Activated T-helper 1 cell treated with Interleukin-2 at 50 U/mL for 16 hours (primary cell): ENCODE measurements at places on chromosomes 2 and 18.

GRCh38 chr18:57970356-57971095 lies 73.5 kb upstream of the NEDD4L start:
- DNase-seq: no peak

DNA sequence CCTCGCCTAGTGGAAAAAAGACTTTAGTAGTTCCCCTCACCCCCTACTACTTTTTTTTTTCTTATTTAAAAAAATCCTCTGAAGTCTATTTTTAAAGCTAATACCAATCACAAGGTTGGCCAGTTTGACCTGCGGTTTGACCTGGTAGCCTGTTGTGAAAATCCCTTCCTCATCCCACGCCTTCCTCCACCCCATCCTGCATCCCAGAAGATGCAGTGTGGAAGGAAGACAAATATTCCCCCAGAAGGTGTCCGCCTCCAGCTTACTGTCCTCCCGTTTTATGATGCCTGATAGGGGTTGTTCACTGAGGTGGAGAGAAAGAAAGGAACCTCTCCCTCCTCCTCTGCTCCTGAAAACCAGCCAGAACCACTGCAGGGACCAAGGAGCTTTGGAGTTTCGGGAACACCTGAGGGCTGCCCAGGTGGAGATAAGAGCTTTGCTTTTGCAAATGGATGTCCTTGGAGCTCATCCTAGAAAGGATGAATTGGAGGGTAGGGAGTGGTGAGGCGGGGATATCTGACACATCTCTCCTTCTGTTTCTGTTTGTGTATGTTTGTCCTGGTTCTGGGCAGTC lies 909 bp downstream of the ATP6V1C2 start:
- DNase-seq: no peak

DNA sequence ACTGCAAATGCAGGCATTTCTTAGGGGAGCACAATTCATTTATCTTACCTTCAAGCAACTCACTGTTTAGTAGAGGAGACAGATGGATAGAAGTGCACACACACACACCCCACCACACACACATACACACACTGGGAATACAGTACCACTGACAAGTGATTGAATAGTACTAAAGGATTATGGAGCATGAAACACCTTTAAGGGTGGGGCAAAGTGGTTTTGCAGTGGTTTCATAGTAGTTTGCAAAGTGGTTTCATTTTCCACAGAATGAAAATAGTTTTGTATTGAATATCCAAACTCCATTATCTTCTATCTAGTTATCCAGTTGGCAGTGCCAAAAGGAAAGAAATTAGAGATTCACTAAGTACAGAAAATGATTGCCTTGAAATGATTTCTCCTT lies 18.9 kb downstream of the KIF5C start:
- no peak for DNase-seq

DNA sequence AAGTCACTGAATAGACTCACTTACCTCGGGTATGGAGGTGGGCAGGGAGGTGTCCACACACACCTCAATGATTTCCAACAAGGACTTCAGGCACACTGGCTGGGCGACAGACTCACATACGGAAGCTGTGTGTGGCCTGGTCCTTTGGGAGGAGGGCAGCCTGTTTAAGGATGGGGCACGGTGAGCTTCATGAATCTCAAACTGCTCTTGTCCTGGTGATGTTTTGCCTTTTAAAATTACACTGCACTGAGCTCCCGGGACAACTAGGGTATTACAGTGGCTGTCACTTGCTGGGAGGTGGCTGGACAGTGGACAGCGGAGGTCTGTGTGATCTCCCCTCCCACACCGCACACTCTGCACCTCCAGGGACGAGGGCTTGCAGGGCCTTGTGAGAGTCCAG lies 211.6 kb downstream of the SNTG2 start:
- no peak for DNase-seq

- DNase-seq: no peak
Observed at GRCh38 chr2:143700865-143701264, 571.6 kb downstream of the ARHGAP15 start.

GRCh38 chr2:160387558-160388262 lies 105.9 kb downstream of the RBMS1 start:
- DNase-seq: no peak

- no peak for DNase-seq
Observed at GRCh38 chr2:36433311-36434217, 78.0 kb downstream of the CRIM1 start.

GRCh38 chr2:120403676-120404075 lies 57.7 kb downstream of the INHBB start:
- DNase-seq: no peak

DNA sequence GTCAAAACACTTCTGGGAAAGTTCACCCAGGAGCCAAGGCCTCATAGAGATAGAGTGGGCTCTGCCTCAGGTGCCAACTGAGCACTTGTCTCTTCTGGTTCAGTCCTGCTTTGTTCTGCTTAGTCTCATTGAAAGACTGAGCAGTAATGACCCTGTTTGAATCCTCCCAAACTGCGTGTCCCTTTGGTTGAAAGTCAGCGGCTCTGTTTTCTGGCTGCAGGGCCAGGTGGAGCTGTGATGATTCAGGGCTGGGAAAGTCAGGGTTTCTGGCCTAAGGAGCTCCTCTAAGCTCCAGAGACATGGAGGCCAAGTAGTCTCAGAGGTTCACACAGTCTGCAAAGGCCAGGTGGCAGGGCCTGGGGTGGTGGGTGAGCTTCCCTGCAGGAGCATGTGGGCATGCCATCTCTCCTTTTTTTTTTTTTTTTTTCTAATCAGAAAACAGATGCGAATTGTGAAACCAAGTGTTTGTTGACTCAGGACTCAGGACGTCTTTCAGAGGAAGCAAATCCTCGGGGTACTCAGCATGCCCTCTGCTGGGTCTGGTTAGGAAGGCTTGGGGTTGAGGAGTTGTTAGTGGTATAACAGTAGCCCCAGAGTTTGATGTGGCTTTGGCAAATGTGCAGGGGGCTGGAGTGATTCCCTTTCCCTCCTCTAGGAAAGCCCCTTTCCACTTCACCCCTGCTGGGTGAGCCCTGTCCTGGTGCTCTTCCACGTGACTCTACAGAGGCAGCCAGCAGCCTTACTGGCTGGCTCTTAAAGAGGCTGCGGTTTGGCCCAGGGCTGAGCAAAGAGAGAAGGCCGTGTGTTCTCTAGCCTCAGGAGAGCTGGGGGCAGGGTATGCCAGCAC lies 38.3 kb downstream of the TMEM17 start:
- DNase-seq: no peak

- no peak for DNase-seq
Observed at GRCh38 chr2:188497726-188498125, 206.1 kb downstream of the GULP1 start.

DNA sequence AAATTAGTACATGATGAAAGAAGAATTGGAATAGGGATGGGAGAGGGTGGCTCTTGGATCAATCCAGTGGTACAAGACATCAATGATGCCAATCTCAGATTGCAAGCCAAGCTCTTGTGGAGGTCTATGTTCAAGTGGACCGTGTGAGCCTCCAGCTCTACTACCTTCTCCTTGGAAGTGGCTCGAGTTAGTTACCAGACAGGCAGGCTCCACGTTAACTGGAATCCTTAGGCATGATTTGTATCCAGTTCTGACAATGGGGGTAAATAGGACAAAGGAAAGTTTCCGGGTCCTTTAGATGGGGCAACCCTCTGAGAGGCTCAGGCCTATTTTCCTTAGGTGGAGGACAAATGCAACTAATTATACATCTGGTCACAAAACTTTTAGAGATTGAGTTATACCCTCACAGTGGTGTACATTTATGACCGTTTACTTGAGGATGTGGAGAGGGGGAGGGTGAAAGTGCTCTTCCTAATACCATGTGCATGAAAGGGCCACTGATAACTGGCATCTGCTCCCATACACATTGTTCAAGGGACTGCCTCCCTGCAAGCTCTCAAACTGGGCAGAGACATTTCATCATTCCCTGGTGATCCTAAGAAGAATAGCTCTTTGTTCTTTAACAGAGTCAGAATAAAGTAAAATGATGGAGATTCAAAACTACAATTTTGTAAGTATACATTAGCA lies 180.2 kb downstream of the SOCS6 start:
- DNase-seq: no peak

DNA sequence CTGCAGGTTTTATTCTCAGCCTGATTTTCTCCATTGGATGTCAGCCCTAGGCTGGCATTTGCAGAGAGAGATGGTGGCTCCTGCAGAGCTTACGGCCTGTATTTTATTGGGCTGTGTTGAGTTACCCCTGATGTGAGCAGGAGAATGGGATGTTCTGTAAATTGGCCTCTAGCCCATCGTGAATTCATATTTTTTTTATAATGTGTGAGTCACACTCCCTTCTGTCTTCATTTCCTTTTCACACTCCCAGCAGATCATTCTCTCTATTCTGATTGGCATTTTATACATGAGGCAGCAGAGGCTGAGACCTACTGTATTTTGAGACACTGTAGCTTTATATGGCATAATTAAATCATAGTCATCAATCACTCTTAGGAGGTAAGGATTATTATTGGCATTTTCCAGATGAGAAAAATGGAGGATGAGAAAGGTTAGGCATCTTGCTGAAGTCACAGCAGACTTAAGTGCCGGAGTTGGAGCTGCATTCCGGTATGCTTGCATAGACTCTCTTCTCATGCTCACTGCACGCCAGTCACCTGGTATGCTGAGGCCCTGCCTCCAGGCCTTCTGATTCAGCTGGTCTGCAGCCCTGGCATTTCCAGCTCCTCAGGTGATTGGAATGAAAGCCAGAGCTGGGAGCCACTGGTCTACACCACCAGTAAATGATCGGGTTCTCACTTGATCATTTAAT lies 142.4 kb downstream of the NEDD4L start:
- no peak for DNase-seq

- DNase-seq: no peak
Observed at GRCh38 chr2:175854665-175855064, 147.4 kb downstream of the LNPK start.

GRCh38 chr18:54531402-54532065 lies 59.5 kb upstream of the DYNAP start:
- no peak for DNase-seq

DNA sequence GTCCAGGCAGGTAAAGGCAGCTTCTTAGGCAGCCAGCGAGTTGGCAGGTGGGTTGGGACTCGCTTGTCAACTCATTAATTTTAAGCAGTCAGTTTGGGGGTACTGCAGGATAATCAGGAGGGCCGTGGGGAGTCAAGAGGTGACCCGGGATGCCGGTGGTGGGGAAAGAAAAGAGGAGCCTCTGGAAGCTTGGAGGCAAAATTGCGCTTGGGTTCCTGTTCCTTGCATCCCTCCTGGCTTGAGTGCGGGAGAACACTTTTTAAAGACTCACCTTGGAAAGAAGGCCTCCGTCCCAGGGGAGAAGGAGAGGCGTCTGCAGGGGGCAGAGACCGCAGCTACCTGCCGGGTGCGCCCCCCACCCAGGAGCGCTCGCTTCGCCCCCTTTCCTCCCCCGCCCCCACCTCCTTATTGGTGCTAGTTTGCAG lies at the start of gene KCNJ3:
KCNJ3 (plus strand) TSS at position 400 of the 425 bp plus-strand sequence. CDS start 81 bp downstream, outside the sequence.
- DNase-seq: no peak

GRCh38 chr2:104641786-104642185 lies 212.1 kb upstream of the POU3F3 start:
- DNase-seq: no peak

GRCh38 chr2:24237313-24237712 lies 62.5 kb downstream of the FAM228A start:
- no peak for DNase-seq

- DNase-seq: no peak
Observed at GRCh38 chr2:20472569-20472968, 25.7 kb downstream of the RHOB start.

GRCh38 chr2:122390406-122390805 lies 635.0 kb downstream of the TSN start:
- no peak for DNase-seq

DNA sequence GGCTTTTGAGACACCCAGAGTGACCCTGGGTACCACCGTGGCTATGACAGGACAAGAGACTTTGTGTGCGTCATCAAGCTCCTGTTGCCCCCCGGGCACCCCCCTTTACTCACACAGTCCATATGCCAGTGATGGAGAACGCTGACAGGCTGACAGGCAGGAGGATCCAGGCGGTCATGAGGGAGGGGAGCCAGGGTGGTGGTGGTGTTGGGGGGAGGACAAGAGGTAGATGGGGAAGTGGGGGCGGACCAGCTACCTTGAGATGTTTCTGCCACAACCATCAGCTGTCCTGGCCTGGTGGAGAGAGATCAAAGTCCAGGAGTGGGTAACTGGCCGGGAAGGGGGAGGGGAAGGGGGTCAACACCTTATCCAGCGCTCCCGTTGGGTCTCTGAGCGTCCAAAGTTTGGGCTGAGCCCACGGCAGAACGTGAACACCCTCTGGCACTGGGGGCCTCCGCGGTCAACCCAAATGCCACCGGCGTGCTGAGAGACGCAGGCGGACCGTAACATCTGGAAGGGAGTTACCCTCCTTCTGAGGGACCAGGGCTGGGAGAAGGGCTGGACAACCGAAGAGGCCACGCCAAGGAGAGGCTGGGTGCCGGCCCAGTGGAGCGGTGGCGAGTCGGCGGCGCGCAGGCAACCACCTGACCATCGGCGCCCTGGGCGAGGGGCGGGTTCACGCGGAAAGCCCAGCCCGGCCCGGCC lies 575 bp downstream of the TMEM150A start:
- DNase-seq: no peak

DNA sequence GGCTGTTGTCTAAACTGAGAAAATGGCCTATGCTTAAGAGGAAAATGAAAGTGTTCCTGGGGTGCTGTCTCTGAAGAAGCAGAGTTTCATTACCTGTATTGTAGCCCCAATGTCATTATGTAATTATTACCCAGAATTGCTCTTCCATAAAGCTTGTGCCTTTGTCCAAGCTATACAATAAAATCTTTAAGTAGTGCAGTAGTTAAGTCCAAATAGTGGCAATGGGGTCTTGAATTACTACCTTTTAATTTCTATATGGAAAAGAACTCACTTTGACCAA lies 13.8 kb upstream of the ALLC start:
- no peak for DNase-seq

DNA sequence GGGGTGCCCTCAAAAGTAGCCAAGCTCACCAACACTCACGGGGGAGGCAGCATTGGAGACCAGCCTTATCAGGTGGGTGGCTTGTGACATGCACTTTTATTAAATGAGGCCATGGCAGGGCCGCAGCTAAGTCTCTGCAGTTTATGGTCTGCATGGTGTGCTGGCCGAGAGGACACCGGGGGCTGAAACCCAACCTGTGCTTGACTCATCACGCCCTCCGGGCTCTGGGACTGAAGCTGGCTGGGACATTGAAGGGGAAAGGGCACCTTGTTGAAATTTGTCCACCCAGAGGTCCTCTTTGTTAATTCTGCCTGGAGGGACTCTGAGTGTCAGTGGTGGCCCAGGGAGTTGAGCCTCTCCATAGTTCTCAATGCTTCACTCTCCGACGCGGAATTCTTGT lies 17.7 kb upstream of the NTSR2 start:
- DNase-seq: no peak

GRCh38 chr2:134078354-134078753 lies 175.5 kb upstream of the MGAT5 start:
- no peak for DNase-seq

DNA sequence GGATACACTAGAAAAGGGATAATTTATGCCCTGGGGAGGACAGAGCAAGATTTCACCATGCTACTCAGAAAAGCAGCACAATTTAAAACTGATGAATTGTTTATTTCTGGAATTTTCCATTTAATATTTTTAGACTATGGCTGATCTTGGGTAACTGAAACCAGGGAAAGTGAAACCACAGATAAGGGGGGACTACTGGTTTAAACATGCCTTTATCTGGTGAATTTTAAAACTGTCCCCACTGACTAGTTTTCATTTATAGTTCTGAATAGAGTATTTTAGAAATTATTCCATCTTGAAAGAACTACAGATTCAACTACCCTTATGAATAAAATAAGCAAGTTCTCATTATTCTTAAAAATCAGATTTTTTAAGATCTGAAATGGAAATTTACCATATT lies 15.0 kb downstream of the NFU1 start:
- no peak for DNase-seq
